ENCODE measurements at places on chromosomes 4 and X.

DNA sequence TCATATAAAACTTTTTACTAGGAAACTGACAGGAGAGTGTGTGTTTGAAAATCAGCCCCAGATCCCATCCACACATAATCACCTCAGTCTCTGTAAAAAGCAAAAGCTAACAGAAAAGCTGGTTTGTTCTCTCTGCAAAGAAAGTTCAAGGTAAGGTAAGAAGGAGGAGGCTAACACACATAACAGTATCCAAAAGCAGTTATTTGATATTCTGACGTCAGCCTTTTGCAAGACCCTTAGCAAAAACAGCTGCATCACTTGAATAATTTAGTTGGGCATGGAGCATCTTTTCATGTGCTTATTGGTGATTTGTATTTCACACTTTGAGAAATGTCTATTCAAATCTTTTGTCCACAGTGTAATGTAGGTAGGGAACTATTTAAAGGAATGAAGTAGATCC lies 5.5 kb downstream of the TCEAL9 start:
- no peak for DNase-seq

DNA sequence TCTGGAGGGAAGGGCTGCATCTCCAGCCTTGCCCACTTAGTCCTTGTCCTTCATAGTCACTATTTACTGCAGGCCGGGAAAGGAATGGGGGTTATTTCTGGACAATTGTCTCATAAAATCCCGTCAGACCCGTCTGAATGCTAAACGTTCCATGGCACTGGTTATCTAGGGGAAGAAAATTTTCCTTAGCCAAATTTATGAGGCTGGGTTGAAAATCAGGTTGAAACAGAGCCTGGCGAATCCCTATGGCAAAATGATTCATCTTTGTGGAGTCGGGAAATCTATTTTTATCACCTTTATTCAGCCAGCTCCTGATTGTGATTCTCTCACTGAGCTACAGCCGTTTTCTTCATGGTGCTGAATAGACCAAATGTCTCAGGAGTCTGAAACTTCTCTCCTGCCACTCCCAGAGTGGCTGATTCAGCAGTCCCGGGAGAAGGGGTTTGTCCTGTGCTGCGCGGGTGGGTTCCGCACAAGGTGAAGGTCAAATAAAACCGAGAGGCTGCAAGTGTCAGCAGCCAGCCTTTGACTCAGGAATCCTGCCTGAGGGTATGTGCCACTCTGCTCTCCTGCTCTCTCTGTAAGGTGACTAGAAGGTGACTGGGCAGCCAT lies 1.0 kb downstream of the LIMCH1 start:
- DNase-seq = peak; percentile 45

DNA sequence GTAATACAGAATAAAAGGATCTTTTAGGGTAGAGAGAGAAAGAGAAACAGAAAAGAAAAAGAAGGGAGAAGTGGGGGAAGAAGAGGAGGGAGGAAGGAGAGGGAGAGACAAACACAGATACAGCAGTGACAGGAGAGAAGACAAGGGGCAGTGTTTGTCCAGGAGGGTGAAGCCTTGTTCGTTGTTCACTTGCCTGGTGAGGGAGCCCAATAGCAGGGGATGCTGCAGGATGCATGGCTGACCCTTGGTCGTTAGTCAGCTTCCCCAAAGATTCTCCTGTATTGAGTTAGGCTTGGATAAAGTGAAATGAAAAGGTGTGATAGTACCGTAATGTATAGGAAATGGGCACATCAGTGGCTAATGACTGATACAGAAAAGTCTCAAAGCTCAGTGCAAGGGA lies 403.7 kb downstream of the IL15 start:
- DNase-seq = no peak

- no peak for DNase-seq
Observed at GRCh38 chrX:71105628-71106027, 912 bp downstream of the CXorf65 start.

- no peak for DNase-seq
Observed at GRCh38 chr4:101283434-101283833, 63.9 kb downstream of the PPP3CA start.

DNA sequence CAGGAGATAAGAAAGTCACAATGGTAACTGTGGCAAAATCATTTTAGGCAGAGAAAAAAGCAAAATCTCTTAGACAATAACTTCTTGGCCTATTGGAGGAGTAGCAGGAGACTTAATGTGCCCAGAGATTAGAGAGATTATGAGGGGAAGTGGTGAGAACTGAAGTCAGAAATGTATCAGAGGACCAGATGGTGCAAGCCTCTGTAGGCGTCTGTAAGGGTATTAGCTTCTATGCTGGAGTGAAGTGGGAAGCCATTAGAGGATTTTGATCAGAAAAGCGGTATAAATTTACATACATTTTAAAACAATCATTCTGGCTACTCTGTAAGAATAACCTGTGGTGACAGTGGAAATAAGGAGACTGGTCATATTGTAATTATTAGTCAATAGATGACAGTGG lies 236.7 kb downstream of the FAT4 start:
- no peak for DNase-seq

DNA sequence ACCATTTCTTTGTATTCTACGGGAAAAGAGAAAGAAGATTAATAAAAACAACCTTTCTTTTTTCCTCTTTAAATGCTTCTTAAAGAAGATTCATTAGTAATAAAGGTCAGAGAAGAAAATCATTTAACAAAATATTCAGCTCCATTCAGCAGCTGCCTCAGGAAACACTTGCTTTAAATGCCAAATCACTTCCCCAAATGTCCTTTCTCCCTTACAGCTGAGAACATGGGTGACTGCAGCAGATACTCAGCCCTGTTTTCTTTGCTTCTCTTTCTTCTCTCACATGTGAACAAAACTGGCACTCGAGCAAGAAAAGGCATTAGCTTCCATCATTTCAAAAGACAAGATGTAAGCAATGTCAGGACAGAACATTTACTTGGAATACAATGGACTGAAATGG lies 120.2 kb downstream of the INPP4B start:
- DNase-seq = no peak

DNA sequence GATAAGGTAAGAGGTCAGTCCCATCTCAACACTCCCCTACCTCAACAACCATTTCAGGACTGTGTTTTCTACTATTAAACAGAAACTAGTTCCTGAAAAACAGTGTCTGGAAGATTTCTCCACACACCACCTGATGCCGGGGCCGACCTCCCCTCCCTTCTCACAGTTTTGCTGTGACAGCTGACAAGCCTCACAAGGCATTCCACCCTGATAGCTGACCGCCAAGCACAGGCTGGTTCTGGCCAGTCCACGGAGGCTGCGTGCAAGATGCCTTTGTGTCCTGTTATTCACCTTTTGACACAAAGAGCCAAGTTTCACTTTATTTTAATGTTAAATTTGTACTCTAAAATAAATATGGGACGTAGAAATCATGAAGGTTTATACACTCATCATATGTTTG lies 758.6 kb downstream of the PDHA2 start:
- DNase-seq = no peak

DNA sequence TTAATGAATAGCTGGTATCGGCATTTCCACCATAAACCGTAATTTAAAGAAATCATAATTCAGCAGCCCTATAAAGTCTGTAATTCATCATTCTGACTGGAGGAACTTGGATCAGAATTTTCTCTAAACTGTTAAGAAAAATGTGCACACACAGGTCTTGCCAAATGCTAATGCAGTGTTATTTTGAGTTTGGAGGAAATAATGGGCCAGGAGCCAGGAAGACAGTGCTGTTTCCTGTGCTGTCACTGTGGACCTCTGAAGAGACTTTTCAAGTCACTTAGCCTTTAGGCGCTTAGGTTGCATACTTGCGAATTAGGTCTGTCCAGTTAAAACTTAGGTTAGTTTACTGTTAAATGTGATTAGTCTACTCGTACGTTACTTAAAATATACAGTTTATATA lies 137.5 kb upstream of the ANXA3 start:
- DNase-seq = no peak

DNA sequence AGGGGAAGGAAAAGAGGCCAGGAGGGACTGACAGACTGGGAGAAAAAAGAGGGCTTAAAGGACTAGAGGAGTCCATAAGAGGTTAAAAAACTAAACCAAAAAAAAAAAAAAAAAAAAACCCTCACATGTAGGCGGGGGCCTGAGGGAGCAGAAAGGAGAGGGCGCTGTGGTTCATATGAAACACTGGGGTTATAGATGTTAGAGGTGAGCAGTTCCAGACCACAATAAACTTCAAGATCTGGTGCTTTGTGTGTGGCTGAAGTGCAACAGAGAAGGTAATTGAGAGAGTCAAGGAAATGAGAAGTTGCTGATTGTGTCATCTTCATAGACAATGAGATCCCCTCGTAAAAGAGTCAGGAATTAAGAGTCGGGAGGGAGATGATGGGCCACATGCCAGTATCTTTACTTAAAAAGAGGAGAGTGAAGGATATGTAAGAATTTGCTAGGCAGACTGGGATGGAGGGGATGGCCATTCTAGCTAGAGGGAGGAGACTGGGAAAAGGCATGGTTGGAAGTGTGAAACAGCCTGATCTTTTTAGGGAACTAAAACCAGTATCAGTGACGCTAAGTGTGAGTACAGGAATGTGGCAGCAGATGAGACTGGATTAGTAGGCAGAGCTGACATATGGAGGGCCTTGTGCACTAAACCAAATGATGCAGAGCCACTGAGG lies 18.4 kb upstream of the OGT start:
- no peak for DNase-seq

- peak; percentile 63 for DNase-seq
Observed at GRCh38 chr4:8010618-8011017, 71.0 kb upstream of the AFAP1 start.

DNA sequence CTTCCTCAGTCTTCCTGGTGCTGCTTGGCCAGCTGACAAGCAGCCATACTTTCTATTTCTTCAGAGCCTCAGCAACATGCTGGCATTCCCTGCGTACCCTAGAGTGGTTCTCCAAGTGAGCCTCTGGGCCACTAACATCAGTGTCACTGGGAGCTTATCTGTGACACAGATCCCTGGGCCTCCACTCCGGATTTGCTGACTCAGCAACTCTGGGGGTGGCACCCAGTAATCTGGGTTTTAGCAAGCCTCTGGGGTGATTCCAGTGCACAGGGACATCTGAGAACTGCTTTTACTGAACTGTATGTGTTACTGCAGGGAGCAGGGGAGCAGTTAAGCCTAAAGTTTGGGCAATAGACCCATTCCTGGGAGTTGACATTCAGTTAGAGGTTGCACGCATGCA lies 28.2 kb upstream of the HMGB3 start:
- DNase-seq = no peak

- no peak for DNase-seq
Observed at GRCh38 chr4:107894138-107894603, 37.2 kb upstream of the CYP2U1 start.

DNA sequence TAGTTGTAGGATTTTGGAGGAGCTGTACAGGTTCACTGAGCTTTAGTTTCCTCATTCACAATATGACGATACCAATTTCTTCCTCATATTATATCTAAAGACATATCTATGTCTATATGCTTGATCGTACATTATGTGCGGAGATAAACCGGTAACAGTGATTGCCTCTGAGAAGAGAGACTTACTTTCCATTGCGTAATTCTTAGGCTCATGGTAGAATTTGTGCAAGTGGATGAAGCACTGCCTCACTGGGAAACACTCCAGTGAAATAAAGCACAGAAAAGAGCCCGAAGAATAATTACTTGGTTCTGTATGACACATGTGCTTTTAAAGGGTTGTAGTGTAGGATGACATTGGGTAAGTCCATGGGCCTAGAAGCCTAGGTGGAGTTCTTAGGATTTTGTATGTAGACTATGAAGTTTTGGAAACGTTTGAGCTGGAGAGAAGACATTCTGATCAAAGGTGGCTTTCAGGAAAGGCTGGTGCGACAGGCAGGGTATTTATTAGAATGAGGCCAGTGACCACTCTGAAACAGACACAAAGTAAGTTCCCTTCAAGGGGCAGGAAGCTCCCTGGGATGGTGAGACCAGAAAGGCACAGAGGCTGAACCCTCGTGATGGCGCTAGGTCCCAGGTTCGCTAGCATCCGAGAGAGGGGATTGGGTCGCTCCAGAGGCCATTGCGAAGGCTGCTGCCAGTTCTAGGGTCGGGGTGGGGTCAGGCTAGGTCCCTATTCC lies 649 bp upstream of the VBP1 start:
- no peak for DNase-seq

DNA sequence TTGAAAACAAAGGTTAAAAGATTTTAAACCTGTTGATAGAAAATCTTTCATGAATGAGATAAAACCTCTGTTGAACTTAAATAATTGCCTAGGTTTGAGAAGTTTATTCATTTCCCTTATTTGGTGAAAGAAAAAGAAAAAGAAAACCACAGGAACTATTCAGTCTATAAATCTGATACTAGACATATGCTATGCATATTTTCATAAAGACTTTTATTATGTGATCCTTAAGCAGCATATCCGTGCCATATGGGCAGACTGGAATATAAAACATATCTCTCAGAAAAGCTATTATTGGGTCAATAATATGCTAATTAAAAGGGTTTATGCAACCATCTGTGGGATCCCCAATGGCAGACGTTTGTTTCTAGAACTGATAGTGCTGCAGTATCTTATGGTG lies 178.7 kb downstream of the RASL11B start:
- no peak for DNase-seq

DNA sequence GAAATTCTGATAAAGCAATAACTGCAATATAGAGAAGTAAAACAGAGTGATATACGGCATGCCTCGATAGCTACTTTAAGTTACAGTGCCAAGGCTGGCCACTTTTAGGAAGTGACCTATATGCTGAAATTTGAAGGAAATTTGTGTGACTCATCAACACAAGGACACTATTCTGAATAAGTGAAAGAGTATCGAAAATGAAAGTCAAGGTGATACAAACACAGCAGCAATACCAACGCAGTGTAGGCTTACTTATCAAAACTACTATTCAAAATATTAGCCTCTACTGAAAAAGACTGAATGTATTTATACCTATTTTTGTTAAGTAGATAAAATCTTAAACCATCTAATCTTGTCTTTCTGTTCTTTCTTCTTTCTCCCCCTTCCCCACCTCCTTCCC lies 459.9 kb upstream of the GNPDA2 start:
- no peak for DNase-seq

- no peak for DNase-seq
Observed at GRCh38 chrX:152231106-152231505, 92.7 kb upstream of the MAGEA10 start.

- peak; percentile 7 for DNase-seq
Observed at GRCh38 chrX:2967998-2968909, 38.1 kb upstream of the ARSH start.

Data from kidney tubule cell (primary cell).